ENCODE measurements at places on chromosomes 2 and 18. TPM values are rescaled to one million over a fixed set of nuclear protein-coding genes. Genes with fewer than 3 reads are reported as not detected.

DNA sequence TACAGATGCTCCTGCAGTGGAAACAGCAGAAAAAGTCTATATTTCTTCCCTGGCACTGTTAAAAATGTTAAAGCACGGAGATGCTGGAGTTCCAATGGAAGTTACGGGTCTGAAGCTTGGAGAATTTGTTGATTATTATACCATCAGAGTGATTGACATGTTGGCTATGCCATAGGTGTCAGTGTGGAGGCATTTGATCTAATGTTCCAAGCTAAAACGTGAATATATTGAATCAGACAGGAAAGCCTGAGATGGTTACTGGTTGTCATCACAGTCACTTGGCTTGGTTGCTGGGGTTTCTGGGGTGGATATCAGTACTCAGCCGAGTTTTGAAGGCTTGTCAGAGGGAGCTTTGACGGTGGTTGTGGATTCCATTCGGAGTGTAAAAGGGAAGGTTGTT is 262.9 kb upstream of the CNTNAP5 start:
- no peak for DNase-seq

- DNase-seq: peak; percentile 60
These were observed 267.9 kb downstream of the LPIN1 start for GRCh38 chr2:12014088-12014960.

Gene TMEM247
- total RNA-seq: not detected

DNA sequence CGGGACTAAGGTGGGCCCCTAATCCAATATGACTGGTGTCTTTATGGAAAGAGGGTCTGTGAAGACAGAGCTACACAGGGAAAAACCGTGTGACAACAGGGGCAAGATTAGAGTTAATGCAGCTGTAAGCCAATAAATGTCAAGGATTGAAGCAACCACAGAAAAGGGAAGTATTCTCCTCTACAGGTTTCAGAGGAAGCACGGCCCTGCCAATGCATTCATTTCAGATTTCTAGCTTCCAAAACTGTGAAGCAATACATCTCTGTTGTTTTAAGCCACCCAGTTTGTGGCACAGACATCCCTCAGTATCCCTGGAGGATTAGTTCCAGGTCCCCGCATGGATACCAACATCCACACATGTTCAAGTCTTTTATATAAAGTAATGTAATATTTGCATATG is 48.8 kb downstream of the SPP2 start:
- no peak for DNase-seq

All from M059J (cell line).